ENCODE measurements at places on chromosomes 5 and 9. TPM values are rescaled to one million over a fixed set of nuclear protein-coding genes. Genes with fewer than 3 reads are reported as not detected.

Gene C9
- total RNA-seq = 0.39 TPM

Gene IFNA21
- not detected for total RNA-seq

Gene F12
- 13.3 TPM for total RNA-seq

Gene MYO10
- 67.6 TPM for total RNA-seq

Gene PCA3
- not detected for total RNA-seq

Gene PCDHB13
- total RNA-seq = 0.12 TPM

Gene P4HA2
- 41.0 TPM for total RNA-seq

Gene NPR3
- total RNA-seq = 0.23 TPM

Gene CCDC112
- total RNA-seq = 2.9 TPM

Gene F2RL1
- total RNA-seq = 50.0 TPM

Gene RANBP17
- total RNA-seq = 31.8 TPM

Gene MOB3B
- total RNA-seq = 4.7 TPM

Gene PLPP6
- 7.2 TPM for total RNA-seq

Gene DOCK8
- total RNA-seq = 15.2 TPM

Gene HAVCR1
- total RNA-seq = 135 TPM

Gene ZFYVE16
- total RNA-seq = 50.2 TPM

Gene IL3
- not detected for total RNA-seq

Gene LCN9
- total RNA-seq = not detected

Data from Caco-2 (cell line).